ENCODE measurements at places on chromosomes 1 and 21.

DNA sequence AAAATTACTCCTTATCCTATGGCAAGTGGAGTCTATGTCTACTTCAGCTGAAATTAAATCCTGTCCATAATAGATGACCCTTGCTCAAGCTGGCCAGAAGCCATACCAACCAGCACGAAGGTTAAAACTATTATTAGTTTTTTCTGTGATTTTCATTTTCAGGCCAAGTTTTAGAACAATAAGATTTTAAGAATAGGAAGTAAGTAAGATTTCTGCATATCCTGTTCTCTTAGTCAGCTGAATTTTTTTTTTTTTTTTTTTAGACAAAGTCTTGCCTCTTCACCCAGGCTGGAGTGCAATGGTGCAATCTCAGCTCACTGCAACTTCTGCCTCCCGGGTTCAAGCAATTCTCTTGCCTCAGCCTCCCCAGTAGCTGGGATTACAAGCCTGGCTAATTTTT lies 6.1 kb upstream of the RBP7 start:
- no peak for DNase-seq

DNA sequence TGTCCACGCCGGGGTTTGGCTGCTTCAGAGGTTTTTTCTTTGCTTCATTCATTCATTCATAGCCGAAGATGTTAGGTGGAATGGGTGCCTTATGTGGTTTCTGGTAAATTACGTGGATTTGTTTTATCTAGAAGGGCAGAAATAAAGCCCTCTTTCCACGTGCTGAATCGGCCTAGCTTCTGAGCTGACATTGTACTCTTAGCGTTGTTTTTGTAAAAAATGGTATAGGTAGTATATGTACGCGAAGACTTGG lies 1.5 kb downstream of the GALNT2 start:
- no peak for DNase-seq

DNA sequence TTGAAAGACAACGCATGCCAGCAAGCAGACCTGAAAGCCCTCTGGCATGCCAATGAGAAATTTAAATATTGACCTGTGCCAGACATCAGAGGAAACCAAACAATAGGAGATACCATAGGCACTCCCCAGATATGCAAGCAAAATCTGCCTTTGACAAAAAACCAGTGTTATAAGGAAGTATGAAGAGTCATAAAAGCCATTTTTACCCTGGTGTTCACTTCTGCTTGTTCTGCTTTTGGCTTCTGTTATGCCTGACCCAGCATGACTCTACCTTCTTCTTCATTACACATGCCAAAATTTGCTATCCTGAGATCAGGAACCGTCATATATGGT lies 26.4 kb downstream of the NPHS2 start:
- no peak for DNase-seq

GRCh38 chr1:112508278-112509004 lies at the start of gene WNT2B:
TSS of gene WNT2B (plus strand) at chr1:112508965. CDS start at chr1:112509263, 298 bp downstream.
- peak; percentile 40 for DNase-seq

DNA sequence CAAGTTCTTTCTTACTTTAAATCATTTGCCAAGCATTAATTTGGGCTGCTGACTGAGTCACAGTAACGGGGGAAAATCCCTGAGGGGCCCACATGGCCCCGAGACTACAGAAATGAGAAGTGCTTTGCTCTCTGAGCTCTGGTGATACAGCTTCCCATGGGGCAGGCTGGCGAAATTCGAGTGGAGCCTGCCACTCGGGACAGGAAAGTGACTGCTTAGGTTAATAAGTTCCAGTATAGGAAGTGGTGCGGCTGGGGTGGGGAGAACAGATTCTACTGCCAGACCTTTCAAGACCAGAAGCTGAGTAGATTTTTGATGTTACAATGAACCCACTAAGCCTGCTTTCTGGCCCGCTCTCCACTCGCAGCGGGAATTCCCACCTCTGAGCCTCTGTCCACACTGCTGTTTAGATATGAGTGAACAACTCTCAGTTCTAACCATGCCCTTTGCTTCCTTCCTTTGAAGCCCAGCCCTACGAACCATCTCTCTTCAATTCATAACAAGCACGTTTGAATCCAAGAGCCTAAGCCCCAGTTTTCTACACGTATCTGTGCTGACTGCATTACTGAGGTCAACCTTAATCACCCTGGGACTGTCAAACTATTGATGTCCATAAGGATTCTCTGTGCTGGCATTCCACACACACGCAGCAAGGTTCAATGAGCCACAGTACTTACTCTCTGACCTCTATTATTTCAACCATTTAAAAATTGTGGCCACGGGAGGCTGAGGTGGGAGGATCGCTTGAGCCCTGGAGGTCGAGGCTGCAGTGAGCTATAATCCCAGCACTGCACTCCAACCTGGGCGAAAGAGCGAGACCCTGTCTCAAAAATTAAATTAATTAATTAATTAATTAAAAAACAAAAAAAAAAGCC lies 9.6 kb downstream of the ZBTB17 start:
- peak; percentile 85 for DNase-seq

- DNase-seq: no peak
These were observed 1.6 kb downstream of the C1orf21 start for GRCh38 chr1:184388319-184388889.

- DNase-seq: no peak
These were observed 58.8 kb downstream of the TOMM20 start for GRCh38 chr1:235069577-235070563.

GRCh38 chr1:115537415-115537814 lies 104.4 kb upstream of the VANGL1 start:
- no peak for DNase-seq

DNA sequence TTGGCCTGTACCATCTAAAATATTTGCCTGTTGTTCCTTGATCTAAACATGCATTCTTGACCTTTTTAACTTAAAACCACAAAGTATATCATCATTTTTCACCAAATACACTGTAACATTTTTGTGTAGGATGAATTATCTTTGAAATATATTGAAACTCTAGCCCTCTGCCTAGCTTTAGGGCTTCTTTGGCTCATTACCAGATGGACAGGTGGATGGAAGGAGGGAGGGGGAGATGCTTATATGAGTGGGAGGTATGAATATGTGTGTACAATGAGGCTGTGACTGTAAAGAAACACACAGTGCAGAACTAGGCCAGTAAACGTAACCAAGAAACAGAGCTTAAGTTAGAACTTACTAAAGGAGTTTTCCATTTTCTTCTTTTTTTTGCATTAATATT lies 118.5 kb downstream of the ESRRG start:
- DNase-seq: no peak

- DNase-seq: no peak
These were observed 221.3 kb downstream of the PLPP3 start for GRCh38 chr1:56357927-56358690.
